ENCODE measurements at places on chromosomes 2 and 18.

DNA sequence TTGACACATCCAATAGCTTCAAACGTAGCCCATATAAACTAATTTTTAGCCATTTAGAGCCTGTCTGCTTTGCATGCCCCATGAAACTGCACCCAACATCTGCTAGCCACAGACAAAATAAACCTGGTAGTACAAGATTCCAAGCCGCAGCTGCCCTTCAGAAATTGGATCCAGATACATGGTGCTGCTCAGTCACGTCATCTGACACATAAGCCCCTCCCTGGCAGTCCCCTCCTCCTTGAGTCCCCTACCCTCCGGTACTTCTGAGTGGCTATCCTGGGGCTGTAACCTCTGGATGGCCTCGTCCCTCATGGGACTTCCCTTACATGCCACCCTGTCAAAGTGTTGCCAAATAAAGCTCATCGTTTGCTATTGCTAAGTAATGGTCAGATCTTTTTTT lies 33.8 kb downstream of the PROC start:
- DNase-seq = no peak

- no peak for DNase-seq
These were observed 29.3 kb downstream of the CUL3 start for GRCh38 chr2:224555823-224556366.

DNA sequence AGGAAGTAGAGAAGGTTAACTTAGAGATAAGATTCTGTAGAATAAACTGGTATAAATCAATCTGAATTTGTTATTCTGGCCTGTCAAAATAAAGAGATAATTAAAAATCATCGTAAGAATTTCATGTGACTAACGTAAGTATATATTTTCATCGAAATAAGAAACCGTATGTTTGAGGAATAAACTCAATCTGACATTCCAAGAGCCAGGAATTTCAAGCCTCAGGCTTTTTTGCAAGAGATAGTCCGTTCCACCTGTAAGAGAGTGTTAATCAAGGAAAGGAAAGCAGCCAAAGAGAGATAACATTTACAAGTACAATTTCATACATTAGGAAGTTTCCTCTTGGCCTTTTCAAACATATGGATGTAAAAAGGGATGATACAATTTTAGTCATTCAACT lies 701.5 kb downstream of the CBLN2 start:
- no peak for DNase-seq

DNA sequence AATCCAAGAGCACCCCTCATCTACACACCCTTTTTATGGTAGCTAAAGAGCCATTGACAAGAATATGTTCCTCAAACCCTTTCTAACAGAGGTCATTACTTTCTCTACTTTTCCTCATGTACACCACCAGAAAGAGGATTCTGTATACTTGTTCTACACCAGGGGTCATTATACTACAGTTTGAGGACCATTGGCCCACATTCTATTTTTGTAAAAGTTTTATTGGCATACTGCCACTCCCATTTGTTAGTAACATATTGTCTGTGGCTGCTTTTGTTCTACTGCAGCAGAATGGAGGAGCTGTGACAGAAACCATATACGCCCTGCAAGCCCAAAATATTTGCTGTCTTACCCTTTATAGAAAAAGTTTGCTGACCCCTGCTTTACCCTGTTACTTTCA lies 14.3 kb downstream of the HTR2B start:
- DNase-seq = peak; percentile 32

DNA sequence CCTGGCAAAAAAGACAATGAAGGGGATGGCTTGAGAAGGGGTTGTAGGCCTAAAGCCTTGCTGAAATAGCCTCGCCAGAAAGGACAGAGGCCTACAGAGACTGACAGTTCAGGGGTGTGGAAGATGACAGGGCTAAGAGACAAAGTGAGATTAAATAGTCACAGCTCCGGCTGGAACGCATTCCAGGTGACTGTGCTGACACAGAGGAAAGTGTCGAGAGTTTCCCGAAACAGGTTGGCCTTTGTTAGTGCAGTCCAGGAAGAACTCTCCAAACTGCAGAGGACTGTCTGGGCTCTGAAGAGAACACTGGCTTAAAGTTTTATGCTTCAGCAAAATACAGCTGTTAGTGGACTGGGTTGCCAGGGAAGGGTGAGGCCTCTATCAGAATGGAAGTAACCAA lies 52.8 kb downstream of the METTL4 start:
- DNase-seq = no peak

- no peak for DNase-seq
These were observed 406.3 kb downstream of the CDH7 start for GRCh38 chr18:66156946-66157687.

DNA sequence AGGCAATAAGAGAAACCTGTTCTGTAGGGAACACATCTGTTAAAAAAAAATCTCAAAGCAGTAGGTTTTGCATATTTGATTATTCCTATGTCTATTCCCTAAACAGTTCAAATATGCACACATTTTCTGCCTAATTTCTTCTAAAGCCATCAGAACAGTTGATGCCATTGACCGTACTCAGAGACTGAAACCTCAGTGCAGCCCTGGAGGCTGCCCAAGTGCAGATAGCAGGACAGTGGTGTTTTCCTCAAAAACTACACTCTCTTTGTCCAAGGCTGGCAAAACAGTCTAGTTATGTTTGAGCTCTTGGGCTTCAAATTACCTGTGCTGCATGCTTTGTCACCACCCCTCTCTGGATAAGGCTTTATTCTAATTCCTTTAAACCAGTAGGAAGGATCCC lies 23.3 kb upstream of the NFE2L2 start:
- DNase-seq = no peak

DNA sequence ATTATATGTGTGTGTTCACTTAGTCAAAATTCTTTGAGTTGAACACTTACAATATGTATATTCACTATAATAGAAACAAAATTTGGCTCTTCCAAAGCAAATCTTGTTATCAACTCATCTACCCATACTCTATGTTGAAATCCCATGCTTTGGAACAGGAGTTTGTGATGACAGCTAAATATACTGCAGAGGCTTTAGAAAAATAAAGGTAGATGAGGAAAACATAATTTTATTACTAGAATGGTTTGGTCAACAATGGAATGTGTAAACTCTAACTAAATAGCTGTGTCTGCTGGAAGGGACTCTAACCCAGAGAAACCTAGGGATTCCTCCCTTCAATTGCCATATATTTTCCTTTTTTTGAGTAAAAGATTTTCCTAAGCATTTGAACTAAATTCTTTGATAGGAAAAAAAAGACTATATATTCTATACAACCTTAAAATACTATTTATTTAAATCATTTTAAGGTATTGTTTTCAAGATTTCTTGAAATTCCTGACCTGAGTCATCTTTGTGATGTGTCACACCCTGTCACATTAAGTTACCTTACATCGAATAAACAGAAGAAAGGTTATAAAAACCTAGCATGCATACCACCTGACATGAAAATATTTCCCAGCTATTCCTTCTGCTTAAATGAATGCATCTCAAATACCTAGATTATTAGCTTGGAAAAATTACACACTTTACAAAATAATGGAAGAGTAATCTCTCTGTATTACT lies 175.5 kb downstream of the OTX1 start:
- DNase-seq = no peak

GRCh38 chr2:199302851-199303250 lies 154.9 kb downstream of the SATB2 start:
- DNase-seq = no peak

DNA sequence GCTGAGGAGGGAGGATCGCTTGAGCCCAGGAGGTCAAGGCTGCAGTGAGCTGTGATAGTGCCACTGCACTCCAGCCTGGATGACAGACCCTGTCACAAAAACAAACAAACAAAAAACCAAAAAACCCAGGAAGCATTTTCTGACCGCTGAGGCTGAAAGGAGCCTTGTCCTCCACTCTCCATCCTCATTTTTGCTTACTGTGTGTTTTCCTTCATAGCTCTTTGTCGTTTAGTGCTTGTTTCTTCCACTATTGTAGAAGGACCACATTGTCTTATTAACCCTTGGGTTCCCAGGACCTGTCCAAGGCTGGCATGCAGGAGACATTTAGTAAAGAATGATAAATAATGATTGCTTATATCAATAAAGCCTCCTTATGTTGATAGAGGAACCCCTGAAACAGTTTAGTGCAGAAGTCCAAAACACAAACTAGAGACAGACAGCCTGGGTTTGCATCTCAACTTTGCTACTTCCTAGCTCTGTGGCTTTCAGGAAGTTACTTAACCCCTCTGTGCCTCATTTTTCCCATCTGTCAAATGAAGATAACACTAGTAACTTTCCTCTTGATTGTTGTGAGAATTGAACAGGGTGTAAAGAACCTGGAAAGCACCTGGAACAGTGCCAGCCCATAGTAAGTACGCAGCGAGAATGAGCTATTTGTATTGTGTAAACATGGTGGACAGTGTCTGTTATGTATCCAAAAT lies 126.0 kb downstream of the LPIN1 start:
- DNase-seq = no peak

GRCh38 chr2:186575302-186575701 lies 14.6 kb upstream of the ITGAV start:
- DNase-seq = peak; percentile 52

DNA sequence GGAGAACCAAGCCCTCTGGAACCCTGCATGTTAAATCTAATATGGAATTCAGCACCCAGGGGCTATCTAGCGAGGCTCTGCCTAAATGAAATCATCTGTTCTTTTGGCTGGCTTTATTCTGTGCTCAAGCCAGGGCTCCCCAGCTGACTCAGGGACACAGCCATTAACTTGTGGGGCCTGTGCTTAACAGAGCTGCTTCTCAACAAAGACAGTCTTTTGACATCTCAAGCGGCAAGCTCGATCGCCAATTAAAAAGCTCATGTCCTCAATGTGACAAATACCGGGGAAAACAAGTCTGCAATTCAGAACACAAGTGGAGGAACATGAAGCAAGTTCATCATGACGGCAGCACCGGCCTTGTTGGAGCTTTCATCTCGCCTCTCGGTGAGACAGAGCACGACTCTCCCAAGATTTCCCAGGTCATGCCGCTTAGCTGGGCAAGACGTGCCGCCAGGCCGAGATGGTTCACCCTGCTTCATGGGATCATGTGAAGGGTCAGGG lies 64.9 kb downstream of the KLHL29 start:
- DNase-seq = no peak

DNA sequence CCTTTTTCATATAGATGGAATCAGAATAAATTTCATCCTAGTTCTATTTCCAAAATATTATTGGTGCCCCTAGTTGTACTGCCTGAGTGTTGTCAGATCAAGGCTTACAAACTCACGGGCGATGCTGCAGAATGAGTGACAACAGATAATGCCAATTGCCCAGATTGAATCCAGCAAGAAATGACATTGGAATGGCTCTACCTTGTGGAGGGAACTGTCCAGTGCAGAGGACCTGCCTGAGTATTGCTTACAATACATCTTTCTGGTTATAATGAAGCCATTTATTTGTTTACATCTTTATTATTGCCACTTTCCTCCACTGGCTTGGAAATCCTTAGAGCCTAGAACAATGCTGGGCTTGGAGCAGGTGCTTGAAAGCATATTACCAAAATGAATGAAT lies 7.8 kb upstream of the IL1R2 start:
- peak; percentile 29 for DNase-seq

DNA sequence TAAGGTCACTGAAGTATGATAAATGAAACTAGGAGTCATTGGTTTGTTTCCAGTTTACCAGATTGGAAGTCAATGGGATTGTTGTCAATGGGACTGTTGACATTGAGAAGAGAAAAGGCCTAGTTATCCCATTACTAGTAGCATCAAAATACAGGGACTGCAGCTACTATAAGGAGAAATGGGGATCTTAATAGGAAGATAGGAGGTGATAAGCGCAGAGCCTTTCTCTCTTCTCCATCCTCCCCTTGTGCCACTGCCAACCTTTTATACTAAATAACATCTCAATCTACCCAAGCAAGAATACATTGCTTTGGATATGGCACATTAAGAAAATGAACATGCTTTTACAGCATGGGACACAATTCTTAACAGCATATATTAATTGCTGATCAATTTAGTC lies 10.5 kb upstream of the BBS5 start:
- DNase-seq = no peak

GRCh38 chr18:2589345-2590068 lies 18.1 kb downstream of the NDC80 start:
- DNase-seq = peak; percentile 73

DNA sequence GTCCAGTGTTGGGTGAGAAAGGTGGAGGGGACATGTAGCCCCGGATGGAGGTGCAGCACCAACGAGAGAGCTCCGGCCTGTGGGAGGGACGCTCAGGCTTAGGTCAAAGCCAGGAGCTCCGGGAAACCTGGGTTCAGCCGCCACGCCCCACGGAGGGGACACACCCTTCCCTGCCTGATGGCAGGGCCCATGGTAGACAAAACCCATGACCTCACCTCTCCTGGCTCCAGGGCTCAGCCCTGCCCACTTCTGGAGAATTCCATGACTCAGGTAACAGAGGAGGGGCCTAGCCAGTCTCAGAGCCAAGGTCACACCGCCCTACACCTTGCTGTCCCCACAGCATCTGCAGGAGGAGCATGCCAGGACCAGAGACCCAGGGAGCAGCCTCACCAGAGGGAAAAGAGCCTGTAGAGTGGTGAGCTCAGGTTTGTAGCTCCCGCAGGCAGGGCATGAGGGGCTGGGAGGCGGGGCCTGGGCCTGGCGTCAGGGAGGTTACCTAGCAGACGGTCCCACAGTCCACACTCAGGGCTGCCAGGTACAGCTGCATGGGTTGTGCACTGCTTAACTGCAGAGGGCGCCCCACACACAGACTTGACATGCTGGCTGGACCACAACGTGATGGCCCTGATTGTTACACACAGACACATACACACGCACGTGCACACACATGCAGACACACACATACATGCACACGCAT lies 70.8 kb upstream of the SMAD7 start:
- peak; percentile 67 for DNase-seq
